ENCODE measurements at places on chromosomes 3 and 15. TPM values are rescaled to one million over a fixed set of nuclear protein-coding genes. Genes with fewer than 3 reads are reported as not detected.

Gene ISLR
- not detected for total RNA-seq

Gene BMF
- total RNA-seq = 27.2 TPM

Gene IQCF2
- not detected for total RNA-seq

Gene SERINC4
- total RNA-seq = 0.05 TPM

Gene NPAP1
- total RNA-seq = not detected

Measured in renal cortical epithelial cell (primary cell).